Hematopoietic multipotent progenitor cell treated with erythropoietin and hydrocortisone succinate and interleukin-3 and kit ligand, for 4 days (in vitro differentiated cells): ENCODE measurements at places on chromosomes 1 and 21.

DNA sequence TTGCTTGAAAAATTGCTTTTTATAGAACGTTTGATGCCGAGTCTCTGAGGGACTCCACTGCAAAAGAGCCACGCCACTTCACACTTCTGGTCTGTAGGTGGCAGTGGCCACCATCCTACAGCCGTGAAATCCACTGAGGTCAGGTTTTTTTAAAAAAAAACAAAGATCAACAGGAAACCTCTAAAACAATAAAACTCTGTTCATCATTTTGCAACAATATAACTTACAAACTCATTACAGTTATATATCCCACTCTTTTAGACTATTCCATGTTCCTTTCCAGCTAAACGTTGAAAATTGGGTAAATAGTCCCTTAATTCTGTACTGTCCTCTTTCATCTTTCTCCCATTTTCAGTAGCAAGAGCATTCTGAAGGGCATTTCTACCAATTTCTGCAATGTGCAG lies 64.6 kb upstream of the FMN2 start:
- peak; percentile 68 for DNase-seq

- peak; percentile 2 for DNase-seq
Observed at GRCh38 chr1:58392083-58392482, 154.4 kb downstream of the OMA1 start.

GRCh38 chr1:119007670-119008482 lies 19.7 kb upstream of the TBX15 start:
- no peak for DNase-seq

DNA sequence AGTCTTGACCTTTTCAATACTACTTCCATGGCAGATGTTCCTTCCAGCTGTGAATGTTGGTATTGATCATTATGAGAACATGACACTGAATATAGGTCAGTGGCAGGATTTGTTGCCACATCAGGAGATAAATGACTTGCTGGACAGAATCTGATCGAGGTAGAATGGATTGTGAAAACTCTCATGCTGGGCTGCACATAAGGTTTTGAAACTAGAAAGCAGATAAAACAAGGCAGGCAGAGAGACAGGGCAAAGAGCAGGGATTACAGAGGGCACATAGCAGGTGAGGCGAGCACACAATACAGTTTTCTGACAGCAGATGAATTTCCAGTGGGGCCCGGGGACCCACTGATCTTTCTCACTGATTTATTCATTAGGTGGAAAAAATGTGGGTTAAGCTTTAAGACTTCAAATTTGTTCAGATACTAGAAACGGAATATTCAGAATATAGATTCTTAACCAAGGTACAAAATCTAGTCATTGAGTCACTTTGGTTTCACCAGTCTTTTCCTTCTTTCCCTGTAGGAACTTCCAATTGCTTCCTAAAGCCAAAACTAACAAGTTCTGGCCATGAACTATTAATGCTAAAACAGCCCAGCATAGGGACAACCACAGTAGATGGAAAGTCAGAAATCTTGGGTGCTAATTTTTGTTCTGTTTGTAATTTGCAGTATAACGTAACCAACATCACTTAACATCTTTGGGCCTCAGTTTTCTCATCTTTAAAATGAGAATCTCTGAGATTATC lies 296.0 kb upstream of the PTBP2 start:
- no peak for DNase-seq

- DNase-seq: peak; percentile 53
Observed at GRCh38 chr1:155474146-155474545, 88.5 kb downstream of the ASH1L start.

DNA sequence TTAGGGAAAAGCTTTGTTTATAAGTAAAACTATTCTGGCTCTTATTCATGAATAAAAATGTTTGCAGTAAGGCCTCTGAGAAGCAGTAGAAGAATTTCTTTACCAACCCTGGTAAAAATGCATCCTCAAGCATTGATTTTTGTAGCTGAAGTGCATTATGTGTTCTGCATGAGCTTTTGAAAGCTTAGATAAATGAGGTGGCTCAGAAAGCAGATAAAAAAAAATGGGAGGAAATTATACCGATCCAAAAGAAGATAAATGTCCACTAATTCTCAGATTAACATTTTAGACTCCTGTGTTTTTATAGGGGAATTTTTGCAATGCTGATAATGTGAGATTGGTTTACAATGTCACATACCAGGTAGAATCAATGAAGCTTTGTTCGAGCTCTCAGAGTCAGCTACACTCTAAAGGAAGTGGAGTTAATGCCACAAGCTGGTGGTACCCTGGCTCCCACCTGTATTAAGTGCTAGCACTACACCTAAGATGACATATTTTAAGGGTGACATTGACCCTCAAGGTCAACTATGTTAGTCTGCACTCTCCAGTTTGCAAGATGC lies 85.5 kb upstream of the SELENON start:
- DNase-seq: no peak

DNA sequence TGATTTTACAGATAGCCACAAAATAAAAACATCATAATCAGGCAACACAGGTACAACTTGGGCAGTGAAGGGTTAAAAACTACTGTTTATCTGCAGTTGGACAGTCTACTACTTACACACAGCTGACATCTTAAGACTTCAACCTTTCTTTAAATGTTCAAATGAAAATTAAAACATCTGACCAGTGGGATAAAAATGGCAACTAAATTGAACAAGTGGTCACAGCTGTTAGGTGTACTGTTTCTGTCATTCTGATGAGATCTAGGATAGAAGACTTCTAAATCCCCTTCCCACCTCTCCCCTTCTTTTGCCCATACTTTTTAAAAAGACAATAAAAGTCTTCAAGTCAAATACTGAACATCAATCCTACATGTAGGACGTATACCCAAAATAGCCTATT lies 56.2 kb downstream of the ENAH start:
- no peak for DNase-seq

GRCh38 chr1:234507089-234507488 lies 28.1 kb upstream of the TARBP1 start:
- no peak for DNase-seq

GRCh38 chr1:184773762-184774320 lies 19.2 kb upstream of the EDEM3 start:
- peak; percentile 29 for DNase-seq

DNA sequence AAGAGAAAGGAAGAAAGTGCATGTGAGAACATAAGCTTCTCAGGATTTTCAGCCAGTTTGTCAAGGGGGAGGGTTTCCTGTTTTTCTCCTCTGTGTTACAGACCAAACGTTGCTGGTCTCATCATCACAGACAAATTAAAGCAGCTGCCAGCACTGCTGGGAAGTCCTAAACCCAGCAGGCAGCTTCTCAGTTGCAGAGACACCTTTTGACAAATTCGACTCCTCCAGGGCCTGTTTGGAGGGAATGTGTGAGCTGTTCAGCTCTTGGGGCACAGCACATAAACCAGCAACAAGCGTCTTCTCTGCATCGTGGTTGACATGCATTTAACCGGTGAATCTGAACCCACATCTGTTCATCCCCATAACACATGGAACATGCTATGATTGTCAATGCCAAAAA lies 454.6 kb upstream of the RUNX1 start:
- peak; percentile 53 for DNase-seq
